ENCODE measurements at places on chromosomes 12 and 14. TPM values are rescaled to one million over a fixed set of nuclear protein-coding genes. Genes with fewer than 3 reads are reported as not detected.

Gene IQSEC3
- total RNA-seq: 2.3 TPM

Gene RASSF9
- 6.2 TPM for total RNA-seq

- DNase-seq: no peak
Measured at GRCh38 chr12:58961906-58962305, 41.6 kb upstream of the LRIG3 start.

DNA sequence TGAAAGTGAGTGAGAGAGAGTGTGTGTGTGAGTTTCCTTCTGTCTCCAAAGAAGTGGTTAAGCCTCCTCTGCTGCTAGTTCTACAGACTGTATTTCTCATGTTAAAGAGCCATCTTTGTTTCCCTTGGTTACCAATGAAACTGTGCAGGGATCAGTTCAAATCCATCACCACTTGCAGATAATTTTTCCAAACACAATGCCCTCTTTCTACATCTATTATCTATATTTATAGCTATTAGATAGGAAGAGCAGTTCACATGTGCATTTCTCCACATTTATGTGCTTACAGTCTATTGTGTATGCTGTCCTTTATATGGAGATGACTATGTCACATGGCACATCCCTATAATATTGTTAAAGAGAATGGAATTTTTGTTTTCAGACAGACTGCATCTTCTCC, 2.2 kb upstream of the DAAM1 start:
- DNase-seq: no peak

DNA sequence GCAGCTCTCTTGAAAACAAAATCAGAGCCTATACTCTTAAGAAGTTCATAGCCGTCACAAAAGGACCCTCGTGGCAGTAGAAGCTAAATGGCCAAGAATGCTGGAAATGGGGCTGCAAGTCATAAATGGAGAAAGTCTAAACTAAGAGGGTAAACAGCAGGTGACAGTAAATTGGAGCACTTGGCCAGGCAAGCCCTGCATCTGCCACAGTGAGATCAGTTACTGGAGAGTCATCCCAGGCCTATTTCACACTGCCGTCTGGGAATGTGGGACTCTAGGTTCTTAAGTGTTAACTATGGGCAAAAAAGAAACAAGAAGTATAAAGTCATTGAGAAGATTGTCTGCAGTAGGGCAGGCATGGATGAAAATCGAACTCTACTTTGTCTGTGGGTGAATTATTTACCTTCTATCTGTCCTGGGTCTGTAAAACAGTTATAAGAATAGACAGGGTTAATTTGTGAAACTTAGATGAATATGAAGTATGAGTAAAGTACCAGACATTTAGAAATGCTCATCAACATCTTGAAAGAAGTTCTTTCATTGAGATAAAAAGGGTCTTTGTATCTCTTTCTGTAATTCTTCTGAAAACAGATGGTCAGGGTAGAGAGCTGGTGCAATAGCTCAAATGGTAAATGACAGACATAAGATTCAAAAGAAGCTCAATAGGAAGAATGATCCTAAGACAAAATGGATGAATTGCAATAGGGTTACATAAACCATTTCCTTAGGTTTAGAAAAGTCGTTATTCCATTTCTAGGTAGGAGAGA, 792.5 kb downstream of the DIO2 start:
- DNase-seq: no peak
